ENCODE measurements at places on chromosomes 11 and 22.
A peak's percentile ranks its signal among the peaks of the same experiment; 100 is the strongest.

DNA sequence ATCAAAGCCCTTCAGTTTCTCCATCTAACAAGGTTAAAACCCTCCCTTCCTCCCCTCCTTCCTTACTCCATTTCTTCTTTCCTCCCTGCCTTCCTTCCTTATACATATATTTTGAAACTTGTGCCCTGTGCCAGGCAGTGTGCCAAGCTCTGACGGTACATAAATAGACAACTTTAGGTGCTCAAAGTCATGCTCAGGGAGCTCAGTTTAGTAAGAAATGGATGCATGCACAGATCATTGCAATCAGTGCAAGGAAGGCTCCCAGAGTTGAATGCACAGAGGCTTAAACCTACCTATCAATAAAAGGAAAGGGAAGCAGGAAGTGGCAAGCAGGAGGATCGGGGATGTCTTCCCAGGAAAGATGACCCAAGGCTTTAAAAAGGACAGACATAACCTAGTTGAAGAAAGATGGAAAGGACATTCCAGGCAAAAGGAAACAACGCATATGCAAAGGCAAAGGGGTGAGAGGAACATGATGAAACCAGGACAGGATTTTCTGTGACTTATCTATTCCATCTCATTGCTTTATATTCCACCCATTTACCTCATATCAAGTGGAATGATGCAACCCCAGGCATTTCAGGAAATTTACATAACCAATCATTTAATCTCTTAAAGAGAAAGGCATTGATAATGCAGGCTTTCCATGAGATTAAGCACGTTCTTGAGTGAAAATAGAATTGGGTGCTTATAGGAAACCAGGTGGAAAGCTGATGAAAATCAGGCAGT lies 13.2 kb downstream of the FZD4 start:
- no peak for DNase-seq

DNA sequence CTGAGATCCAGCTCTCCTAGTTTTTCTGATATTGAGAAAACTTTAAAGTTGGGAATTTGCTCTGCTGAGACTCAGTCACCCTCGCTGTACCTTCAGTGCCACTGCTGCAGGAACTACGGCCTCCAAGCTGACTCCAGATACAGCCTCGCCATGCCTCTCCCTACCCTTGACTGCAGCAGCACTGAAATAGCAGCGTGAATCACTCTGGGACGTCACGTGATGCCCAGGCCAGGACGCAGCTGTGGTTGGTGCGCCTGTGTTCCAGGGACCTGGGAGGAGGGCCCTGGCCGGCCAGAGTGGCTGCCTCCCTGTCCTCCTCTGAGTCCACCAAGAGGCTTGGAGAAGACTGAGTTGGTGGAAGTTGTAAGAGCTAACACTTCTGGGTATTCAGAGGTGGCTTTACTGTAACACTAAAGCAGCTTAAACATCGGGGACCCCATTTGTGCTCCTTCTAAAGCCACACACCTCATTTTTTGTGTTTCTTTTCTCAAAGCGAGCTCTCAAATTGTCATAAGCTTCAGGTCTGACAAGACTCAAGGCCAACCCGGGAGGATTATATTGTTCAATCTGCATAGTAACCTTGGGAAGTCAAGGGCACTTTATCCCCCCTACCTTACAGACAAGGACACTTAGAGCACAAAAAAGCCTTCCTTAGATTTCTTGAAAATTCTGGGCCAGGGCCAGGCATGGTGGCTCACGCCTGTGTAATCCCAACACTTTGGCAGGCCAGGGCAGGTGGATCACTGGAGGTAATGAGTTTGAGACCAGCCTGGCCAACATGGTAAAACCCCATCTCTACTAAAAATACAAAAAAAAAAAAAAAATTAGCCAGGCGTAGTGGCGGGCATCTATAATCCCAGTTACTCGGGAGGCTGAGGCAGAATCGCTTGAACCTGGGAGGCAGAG lies 4.2 kb upstream of the STIP1 start:
- peak; percentile 93 for DNase-seq

GRCh38 chr11:78094250-78094649 lies 14.6 kb upstream of the NDUFC2 start:
- DNase-seq, result no peak

DNA sequence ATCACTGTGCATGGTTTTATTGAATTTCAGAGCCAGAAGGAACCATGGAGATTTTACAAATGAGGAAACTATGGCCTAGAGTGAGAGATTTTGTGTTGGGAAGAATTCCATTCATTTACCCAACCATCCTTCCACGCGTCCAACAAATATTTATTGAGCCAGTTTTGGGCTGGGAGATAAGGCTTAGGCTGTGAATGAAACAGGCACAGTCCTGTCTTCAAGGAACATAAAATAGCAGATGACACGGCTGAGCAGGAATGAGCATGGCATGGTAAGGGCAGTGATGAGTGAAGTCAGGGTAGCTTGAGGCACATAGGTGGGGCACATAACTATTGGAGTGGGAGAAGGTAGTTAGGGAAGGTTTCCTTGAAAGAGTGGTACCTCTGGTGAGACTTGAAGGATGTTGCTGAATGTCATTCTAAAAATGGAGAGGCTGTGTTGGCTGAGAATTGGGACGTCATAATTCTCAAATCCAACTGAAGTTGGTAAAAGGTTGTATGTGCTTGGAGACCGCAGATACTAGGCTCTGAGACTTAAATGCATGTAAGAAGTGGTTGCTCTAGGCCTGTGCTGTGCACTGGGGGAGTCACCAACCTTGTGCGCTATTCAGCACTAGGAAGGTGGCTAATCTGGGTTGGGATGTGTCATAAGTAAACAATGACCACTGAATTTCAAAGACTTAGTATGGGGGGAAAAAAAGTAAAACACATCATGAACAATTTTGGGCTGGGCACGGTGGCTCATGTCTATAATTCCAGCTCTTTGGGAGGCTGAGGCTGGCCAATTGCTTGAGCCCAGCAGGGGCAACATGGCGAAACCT lies 51.9 kb downstream of the TEAD1 start:
- DNase-seq, result no peak

DNA sequence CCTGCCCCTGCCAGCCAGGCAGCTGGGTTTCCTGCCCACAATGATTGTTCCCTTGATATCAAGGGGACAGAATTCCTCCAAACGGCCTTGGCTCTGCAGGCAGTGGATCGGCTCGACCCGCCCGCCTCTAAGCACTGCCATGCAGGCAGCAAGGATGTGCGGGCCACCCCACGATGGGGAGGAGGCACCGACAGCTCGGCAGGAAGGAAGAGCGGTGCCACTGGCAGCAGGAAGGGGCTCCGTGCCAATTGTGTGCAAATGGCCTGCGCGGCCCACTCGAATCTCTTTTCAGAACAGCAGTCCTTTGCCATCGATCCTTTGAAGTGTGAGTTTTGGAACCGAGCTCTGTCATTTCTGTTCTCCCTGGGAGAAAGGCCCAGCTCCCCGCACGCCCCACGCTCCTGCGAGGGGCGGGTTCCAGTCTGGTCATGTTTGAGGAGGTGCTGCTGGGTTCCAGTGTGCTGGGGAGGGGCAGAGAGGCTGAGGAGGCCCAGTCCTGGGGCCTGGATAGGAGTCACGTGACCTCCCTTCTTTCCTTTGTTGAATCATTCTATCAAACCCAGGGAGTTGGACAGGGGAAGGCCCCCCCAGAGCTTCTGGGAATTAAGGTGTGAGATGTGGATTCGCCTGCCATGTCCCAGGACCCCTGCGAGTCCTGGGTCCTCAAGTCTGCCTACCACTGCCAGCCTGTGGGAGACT lies 406.0 kb downstream of the CTTN start:
- DNase-seq, result no peak

DNA sequence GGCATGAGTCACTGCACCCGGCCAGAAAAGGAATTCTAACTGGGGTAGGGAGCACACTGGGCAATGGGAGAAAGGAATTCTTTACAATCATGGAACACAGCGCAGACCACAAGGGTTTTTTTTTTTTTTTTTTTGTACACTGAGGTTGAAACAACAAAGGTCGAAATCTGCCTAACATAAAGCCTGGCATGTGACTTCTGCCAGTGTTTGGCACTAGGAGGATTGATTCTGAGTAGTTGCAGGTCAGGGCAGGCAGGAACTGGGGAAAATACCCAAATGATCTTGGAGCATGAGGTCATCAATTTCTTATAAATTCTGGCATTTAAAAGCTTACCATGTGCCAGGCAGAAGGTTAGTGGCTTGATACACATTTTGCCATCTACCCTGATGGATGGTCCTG lies 202.0 kb upstream of the SNX19 start:
- no peak for DNase-seq

- no peak for DNase-seq
Observed at GRCh38 chr11:126165757-126166156, 45.7 kb downstream of the RPUSD4 start.

DNA sequence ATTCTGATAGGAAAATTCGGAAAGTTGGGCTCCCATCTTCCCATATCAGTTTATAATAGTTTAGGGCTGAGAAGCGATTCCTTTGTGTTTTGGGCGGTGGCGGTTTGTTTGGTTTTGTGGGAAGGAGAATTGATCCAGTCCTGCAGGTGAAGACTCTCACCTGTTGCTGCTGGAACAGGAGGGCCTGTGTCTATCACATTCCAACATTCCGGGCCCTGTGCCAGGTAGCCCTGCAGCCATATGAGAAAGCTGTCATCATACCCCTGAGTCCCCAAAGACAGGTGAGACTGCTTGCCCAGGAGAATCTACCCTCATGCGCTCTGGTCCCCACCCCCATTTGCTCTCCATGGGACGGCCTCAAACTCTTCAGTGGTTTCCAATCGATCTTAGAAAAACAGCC lies 62.1 kb downstream of the TRAF6 start:
- DNase-seq, result no peak

GRCh38 chr11:75560644-75561043 lies 1.4 kb upstream of the SERPINH1 start:
- no peak for DNase-seq

DNA sequence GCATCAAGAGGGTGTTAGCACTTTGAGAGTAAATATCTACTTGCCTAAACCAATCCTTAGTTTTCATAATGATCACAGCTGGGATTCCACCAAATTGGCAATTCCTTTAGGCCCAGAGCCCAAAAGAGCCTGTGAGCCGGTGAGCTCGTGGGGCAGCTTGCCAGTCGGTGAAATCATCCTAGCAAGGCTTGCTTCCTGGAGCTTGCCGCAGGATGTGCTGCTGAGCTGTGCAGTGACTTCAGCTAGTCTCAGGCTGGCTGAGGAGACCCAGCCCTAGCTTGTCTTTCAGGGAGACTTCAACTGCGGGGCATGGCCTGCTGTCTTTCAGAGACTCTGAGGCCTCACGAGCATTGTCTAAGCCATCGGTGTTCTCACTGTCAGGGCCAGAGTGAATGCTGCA lies 73.6 kb upstream of the SUSD2 start:
- peak; percentile 90 for DNase-seq

- no peak for DNase-seq
Observed at GRCh38 chr22:48523091-48523490, 1304.6 kb downstream of the BRD1 start.

DNA sequence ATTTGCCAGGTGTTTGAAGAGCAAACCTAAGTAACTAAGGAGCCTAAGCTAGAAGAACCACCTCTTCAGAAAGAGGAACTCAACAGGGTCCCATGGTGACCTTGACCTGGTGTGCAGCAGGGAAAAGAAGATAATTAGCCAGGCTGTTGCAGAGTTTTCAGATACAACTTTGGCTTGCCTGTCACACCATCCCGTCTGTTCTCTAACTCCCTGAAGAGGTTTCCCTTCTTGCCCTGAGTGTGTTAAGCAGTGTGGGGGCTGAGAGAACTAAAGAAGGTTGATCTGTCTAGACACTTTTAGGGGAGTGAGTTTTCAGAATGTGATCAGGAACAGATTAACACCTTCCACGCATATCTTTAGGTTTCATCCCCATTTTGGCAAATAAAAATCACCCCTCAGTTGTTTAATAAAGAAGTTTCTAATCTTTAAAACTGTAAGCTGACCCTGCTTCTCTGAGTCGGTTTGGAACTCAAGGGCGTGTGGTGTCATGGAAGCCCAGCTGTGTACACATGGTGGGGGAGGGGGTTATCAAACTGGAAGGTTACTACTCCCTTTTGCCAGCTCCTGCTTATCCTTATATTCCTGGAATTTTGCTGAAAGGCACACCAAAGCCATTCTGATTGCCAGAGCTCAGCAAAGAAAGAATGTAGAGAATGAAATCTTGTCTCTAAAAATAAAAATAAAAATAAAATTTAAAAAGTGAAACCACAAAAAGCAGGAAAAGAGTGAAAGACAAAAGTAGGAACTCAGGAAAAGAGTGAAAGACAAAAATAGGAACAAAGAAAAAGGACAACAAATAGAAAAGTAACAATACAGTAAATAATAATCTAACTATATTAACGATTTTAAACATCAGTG lies 70.2 kb downstream of the DBX1 start:
- DNase-seq, result no peak

DNA sequence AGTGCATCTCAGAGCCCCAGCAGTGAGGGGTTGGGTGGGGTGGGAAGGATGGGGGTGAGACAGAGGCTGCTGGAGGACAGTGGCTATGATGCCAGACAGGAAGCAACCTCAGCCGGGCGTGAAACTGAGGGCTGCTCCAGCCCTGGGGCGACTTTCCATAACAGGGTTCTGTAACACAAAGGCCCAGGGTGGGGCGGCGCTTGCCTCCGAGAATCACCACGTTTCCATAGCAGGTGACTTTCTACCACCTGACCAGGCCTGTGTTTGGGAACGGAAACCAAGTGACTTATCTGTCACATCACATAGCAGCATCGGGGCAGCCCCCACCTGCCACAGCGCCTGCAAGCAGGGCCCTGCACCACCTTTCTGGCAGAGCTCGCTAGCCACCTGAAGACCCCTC lies 85.8 kb downstream of the TRMU start:
- no peak for DNase-seq

DNA sequence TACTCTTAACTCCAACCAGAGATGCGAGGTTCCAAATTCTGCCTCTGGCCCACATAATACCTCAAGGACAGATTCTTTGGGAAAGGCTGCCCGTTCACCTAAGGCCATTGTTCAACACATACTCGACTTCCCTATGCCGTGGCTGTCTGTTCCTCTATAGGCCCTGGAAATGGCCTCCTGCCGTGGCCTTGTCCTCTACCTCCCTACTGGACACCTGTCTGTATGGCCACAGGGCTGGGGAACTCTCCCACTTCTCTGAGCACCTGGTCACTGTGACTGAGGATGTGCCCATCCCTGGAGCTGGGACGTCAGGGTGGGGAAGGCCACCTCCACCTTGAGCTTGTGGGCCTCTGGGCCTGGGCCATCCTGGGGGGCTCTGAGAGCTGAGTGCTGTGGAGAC lies 340.5 kb upstream of the B3GAT1 start:
- DNase-seq, result no peak

DNA sequence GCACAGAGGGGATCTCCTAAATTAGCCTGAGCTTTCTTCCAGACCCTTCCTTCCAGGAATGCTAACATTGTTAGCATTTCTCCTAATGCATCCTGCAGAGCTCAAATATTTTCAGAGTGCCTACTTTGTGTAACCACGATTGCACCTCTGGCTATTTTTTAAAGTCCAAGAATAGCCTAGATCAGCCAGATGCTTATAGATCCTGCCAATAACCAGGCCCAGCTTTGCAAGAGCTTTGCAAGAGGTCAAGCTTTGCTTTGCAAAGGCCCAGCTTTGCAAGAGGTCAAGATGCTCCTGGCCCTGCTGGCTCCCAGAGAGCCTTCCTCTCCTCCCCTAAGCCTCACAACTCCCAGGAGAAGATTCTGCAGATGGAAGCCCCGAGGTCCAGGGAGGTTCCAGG lies 491.9 kb downstream of the MN1 start:
- DNase-seq, result no peak
